ENCODE measurements at places on chromosomes 7 and 10.

- no peak for DNase-seq
Measured at GRCh38 chr10:48547061-48547895, 57.6 kb downstream of the ARHGAP22 start.

GRCh38 chr10:99536338-99537085, 3.8 kb downstream of the NKX2-3 start:
- DNase-seq, result no peak

DNA sequence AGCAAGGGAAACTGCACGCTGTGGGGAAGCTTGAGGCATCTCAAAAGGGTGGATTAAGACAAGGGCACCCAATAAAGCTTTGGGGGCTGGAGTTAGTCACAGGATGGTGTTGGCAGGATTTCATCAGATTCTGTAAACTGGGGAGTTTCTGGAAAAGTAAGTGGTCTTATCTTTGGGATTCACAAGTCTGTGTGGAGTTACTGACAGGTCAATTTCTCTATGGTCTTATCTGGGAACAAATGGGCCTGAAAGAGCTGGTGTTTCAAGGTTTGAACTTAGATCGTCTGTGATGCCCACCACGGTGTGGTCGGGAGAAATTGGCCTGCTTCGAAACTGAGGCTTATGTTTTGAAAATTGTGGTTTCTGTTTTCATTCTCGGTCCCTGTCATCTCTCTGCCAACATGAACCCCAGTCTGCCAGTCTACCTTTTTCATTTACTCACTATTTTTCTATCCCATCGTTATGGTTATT, 23.8 kb upstream of the AOAH start:
- DNase-seq, result no peak

DNA sequence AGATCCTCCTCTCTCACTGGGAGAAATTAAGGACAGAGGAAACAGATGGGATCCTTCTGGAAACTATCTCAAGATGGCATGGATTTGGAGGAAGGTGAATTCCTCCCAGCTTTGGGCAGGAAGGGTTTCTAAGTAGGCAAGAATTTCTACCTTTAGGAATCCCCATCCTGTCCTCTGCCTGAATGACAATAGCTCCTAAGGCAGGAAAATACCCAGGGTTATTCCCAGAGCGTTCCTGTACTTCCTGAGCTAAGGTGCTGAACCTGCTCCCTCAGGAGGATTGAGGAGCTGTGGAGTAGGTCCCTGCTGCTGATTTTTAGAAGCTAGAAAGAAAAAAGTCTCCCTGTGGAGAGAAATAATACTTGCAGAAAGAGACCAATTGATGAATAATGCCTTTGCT, 568 bp downstream of the MGAM2 start:
- DNase-seq, result no peak

DNA sequence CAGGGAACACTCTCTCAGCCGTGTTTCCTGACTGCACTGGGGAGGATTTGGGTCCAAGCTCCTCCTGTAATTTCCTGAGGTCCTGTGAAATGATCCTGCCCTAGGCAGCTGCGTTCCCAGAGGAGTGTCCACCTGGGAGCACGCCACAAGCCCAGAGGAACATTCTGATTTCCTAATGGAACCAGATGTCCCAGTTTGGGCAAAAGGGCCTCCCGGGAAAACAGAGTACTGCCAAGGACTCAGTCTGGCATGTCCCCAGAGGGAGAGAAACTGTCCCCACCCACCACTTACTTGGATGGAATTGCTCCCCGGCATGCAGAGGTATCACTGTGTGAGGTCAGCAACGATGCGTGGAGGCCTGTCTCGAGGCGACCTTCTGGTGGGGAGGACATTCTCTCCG, 34.5 kb downstream of the ASB13 start:
- DNase-seq, result no peak

DNA sequence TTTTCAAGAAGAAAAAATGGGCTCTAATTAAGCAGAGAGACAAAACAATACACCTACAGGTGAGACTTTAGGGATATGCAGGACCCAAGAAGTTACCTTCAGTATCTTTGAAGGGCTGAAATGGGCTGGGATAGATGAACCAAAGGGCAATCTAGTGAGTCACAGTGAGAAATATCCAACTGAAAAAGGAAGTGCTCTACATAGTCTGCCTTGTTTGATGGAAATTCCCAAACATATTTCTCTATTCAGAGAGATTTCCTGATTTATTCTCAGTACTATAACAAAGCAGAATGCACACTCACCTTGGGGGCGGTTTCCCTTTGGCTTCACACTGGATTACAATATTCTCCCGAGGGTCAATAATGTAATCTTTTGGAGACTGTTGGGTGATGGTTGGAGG, 104.1 kb upstream of the LAMB4 start:
- no peak for DNase-seq

DNA sequence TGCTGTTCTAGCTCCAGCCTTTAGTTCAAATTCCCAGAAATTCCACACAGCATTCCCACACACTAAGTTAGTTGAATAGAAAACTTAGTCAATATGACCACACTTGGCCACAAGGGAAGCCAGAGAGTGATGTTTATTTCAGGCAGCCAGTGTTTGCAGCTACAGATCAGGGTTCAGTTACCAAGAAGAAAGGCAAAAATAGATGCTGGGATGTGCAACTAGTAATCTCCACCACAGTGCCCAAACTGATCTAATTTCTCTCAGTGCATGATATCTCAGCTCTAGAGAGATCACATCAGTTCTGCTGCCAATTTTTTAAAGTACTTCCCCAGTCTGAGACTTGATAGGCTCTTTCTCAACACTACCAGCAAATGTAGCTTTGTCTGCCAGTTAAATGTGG, 17.6 kb downstream of the SLF2 start:
- no peak for DNase-seq

GRCh38 chr7:36141850-36142249, 11.2 kb upstream of the EEPD1 start:
- DNase-seq, result no peak

All from spleen (tissue), 13 donors.